ENCODE measurements at places on chromosomes 12 and 14.
A peak's percentile ranks its signal among the peaks of the same experiment; 100 is the strongest.

GRCh38 chr12:24754690-24755638 lies 193.9 kb downstream of the BCAT1 start:
- DNase-seq, result no peak

DNA sequence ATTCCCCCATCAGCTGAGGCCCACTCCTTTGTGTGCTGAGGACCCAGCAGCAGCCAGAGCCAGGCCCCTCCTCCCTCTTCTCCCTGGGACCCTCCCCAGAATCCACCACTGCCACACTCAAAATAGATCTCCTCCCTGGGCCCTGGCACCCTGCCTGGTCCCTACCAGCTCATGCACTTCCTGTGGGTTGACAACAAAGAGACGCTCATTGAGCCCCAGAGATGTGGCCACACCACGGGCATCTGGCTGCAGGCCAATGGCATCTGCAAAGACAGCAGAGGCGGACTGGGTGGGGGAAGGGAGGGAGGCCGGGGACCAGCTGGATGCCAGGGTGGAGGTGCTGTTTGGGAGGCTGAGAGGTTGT lies 16.0 kb upstream of the ENDOU start:
- peak; percentile 30 for DNase-seq

DNA sequence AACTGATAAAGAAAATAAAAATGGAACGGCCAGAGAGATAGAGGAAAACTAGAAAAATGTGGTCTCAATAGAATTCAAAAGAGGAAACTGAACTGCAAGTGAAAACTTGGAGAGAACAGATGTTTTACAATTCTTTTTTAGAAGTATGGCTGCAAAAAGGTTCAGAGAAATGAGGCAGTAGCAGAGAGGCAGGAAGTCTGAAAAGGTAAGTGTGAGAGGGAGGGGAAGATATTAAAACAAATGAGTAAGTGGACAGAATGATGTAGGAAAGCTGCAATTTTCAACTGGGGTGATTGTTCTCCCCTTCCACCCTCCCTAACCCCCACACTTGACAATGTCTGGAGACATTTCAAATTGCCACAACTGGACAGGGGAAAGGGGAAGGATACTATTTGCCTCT lies 12.9 kb downstream of the BTBD7 start:
- no peak for DNase-seq

DNA sequence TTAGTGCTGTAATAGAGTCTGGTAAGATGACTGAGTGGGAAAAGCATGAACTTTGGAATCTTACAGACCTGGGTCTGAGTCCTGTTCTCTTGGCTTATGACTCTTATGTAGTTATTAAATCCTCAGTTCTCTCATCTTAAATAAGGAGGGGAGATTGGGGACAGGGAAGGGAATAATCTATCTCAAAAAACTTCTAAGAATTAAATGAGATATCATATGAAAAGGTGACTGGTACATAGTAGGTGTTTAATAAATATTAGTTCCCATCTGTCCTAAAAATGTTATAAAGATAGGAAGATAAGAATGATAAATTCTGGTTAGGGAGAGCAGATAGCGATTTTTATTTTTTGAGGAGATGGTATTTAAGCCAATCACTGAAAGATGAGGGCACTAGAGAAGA lies 119.1 kb downstream of the INSM2 start:
- no peak for DNase-seq

GRCh38 chr14:92702441-92702918 lies 45.9 kb downstream of the LGMN start:
- DNase-seq, result no peak

DNA sequence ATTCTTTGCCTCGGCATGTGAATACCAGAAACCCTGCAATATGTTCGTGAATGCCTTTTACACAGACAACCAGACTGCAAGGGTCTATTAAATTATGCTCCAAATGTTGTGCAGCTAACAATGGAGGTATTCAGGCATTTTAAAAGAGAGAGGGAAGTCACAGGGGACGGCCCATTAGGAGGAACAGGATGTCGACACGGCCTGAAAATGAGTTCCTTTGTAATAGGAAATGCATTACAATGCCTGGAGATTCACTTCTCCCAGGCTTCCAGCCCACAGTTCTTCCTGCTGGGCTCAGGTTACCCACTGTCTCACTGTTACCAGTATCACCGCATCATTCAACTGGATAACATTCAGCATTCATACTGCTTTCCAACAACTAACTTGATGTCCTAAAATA lies 2.5 kb downstream of the DUSP6 start:
- DNase-seq, result no peak

- no peak for DNase-seq
These were observed 124.8 kb upstream of the LMO3 start for GRCh38 chr12:16730772-16731171.

GRCh38 chr14:22978487-22978837 lies 3.9 kb downstream of the AJUBA start:
- no peak for DNase-seq

DNA sequence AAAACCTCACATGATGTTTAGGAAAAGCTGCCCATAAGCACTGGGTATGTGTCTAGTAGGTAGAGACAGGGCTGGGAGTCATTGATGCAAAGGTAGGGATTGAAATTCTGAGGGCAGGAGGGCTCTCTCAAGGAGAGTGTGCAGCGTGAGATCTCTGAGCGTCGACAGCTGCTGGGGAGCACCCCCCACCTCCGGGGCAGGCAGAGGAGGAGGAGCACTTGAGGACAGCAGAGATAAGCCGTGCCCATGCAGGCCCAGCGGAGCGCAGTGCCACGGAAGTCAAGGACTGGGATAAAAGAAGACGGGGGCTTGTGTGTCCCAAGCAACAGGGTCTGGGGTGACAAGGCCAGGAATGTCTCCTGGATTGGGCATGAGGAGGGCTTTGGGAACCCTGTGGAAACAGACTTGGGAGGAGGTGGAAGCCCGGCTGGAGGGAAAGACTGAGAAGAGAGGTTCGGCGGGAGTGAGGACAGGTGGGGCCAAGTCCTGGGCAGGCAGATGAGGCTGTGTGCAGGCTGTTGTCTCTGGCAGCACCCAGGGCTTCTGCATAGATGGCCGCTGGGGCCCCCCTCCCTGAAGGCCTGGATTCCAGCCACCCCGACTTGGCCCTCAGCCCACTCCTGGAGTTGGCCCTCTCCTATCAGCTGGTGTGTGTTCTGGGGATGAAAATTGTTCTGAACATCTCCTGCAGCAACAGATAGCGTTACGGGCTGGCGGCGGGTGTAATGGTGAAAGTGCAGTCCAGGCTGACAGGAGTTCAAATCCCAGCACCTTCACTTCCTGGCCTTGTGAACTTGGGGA lies 1.9 kb downstream of the CACNA2D4 start:
- no peak for DNase-seq

- no peak for DNase-seq
These were observed 25.9 kb downstream of the SPX start for GRCh38 chr12:21551841-21552465.

GRCh38 chr14:95660651-95661515 lies 25.3 kb upstream of the TCL1B start:
- no peak for DNase-seq

DNA sequence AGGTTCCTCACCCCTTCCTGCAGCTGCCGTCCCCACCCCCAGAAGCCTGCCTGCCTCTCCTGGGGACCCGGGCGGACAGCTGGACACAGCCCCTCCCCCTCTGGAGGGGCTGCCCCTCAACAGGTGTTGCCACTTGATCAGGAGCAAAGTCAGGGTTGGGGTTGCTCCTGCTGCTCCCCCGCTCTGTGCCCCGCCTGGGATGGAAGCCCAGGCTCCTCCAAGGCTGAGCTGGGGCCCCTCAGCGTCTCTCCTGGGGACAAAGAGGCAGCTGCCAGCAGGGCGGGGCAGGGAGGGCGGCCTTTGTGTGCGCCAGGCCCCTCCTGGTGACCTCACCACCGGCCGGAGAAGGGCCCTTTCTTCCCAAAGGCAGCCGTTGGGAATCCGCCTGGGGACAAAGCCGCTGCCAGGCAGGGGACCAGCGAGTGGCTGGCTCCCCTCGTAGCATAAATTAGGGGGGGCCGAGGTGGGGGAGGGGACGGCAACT lies 13.7 kb downstream of the TRMT61A start:
- DNase-seq, result no peak

GRCh38 chr12:3421191-3421978 lies 69.6 kb upstream of the PRMT8 start:
- DNase-seq, result no peak

- DNase-seq, result no peak
These were observed 148.0 kb downstream of the PDZRN4 start for GRCh38 chr12:41336041-41336549.

GRCh38 chr14:50786751-50787464 lies 44.1 kb downstream of the NIN start:
- no peak for DNase-seq

DNA sequence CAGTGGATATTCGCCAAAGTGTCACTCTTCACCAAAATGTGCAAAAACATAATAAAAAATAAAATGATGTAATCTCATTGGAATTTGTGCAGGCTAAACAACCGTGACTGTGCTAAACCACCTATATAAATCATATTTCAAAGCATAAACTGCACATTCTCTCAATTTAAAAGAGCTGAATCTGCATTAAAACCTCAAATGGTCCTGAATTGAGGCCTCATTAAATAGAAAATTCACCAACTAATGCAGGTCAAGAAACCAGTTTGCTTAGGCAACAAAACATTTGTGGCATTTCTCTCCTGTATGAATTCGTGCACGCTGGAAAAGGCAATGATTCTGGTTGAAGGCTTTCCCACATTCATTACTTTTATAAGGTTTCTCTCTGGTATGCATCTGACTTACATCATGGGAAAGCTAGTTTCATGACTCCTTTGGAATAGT lies 80.1 kb upstream of the IFNG-AS1 start:
- no peak for DNase-seq

- DNase-seq, result no peak
These were observed 53.1 kb upstream of the CCDC175 start for GRCh38 chr14:59629444-59630287.

- DNase-seq, result no peak
These were observed 34.1 kb downstream of the ITGA7 start for GRCh38 chr12:55673638-55674037.

Measured in stimulated activated CD4-positive, alpha-beta T cell treated with anti-CD3 and anti-CD28 coated beads, Interleukin-12 subunit alpha, Interleukin-12 subunit beta, amount 100 ng/mL, for 48 hours (primary cell).